GM06990 (cell line): ENCODE measurements at places on chromosomes 13 and 19.

GRCh38 chr13:86051134-86052103, 252.2 kb upstream of the SLITRK6 start:
- no peak for DNase-seq

- DNase-seq: no peak
Measured at GRCh38 chr19:13138916-13139198, 11.3 kb downstream of the STX10 start.

DNA sequence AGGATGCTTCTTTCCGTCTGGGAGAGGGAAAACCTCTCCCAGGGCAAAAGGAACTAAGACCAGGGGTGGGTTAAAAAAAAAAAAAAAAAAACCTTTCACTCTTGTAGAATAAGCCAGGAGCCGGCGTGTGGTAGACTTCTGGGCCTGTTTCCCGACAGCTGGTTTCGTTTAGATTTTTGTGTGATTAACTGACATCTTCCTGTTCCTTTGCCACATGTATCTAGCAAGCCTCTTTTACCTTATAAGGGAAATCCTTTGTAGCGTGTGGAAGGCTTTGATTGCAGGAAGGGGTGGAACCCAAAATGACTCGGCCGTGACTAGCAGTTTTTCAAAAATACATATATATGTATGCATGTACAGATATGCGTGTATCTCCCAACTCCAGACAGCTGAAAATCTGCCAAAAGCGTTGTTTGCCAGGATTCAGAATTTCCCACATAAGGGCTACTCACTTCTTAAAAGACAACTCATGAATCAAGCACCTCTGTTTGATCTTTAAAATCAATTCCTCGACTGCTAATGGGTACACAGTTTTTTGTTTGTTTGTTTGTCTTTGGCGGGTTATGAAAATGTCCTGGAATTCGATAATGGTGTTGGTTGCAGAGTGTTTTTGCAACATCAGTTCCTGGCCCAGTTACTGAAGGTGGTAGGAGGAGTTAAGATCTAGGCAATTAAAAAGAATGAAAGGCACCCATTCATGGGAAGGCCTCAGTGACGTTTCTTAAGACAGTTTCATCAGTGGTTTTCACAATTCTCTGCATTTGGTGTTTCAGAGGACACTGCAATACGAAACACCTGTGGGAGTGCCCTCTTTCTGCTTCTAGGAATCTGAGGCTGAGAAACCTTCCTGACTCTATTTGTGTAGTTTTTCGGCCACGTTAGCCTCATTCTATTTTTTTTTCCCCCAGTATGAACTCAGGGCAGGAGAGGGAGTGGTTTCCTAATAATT, 2.7 kb downstream of the TPM4 start:
- peak; percentile 77 for DNase-seq

DNA sequence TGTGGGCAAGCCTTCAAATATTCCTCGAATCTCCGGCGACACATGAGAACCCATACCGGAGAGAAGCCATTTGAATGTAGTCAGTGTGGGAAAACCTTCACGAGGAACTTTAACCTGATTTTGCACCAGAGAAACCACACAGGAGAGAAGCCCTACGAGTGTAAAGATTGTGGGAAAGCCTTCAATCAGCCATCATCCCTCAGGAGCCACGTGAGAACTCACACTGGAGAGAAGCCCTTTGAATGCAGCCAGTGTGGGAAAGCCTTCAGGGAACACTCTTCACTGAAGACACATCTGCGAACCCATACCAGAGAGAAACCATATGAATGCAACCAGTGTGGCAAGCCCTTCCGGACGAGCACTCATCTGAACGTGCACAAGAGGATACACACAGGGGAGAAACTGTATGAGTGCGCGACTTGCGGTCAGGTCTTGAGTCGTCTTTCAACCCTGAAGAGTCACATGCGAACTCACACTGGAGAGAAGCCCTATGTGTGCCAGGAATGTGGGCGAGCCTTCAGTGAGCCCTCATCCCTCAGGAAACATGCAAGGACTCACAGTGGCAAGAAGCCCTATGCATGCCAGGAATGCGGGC, 28.8 kb downstream of the ZNF333 start:
- no peak for DNase-seq

GRCh38 chr13:103349211-103349980, 283.2 kb upstream of the SLC10A2 start:
- no peak for DNase-seq

DNA sequence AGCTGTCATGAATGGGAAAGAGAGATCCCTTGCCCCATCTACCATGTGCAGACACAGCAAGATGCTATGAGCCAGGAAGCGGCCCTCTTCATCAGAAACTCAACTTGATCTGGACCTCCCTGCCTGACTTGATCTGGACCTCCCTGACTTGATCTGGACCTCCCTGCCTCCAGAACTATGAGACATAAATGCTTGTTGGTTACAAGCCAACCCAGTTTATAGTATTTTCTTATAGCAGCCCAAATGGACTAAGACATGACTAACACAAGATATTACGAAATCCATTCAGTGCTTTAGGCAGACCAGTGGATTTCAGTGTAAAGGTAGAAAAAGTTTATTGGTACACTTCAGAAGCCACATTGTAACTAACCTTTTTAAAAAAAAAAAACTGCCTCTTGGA, 15.6 kb downstream of the PCID2 start:
- no peak for DNase-seq

DNA sequence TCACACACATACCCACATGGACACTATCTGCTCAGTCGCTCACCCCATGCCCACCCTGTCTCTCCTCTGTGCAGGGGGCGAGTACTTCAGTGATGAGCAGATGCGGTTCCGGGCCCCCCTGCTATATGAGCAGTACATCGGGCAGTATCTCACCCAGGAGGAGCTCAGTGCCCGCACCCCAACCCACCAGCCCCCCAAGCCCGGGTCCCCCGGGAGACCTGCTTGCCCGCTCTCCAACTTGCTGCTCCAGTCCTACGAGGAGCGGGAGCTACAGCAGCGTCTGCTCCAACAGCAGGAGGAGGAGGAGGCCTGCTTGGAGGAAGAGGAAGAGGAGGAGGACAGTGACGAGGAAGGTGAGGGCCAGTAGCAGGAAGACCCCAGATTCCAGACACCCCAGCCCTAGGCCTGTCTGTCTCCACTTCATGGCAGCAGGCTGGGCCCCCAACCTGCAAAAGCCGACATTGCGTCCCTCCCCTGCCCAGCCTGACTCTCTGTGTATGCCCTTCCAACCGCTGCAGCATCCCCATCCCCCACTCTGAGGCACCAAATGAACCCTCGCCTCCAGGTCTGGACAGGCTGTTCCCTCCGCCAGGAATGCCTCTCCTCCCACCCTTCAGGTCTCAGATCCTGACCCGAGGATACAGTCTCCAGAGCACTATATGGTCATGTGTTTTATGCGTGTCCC, 9.7 kb downstream of the CCDC97 start:
- DNase-seq: no peak

DNA sequence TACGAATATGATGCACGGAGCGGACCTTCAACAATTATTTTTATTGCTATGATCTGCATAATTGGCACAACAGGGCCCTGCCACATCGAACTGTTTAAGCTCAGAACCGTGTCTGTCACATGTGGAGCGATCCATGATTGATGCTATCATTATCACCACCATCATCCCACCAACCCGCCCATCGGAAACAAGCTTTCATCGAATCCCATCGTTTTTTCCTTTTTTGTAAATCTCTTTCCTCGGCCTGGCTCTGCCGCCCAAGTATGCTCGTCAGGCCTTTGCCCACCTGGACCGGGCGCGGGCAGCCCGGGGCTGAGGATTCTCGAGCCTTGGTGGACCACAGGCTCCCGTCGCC, 533 bp upstream of the DCAF15 start:
- DNase-seq: no peak

GRCh38 chr19:50922317-50922853, 11.2 kb upstream of the KLK4 start:
- peak; percentile 55 for DNase-seq

- DNase-seq: no peak
Measured at GRCh38 chr19:31092274-31092673, 257.0 kb downstream of the TSHZ3 start.
